A549 treated with dexamethasone at 1 μM for 4 hours (cell line): ENCODE measurements at places on chromosomes 4 and X. TPM values are rescaled to one million over a fixed set of nuclear protein-coding genes. Genes with fewer than 3 reads are reported as not detected.

Gene SLC10A4
- 4.0 to 7.2 TPM (median 6.7 TPM) in 5 replicates for total RNA-seq

Gene CRLF2
- total RNA-seq: 0.66 to 1.1 TPM (median 0.87 TPM) in 5 replicates

Gene MRPL1
- 22.1 to 25.6 TPM (median 22.8 TPM) in 5 replicates for total RNA-seq

Gene BEX5
- total RNA-seq: not detected in 5 replicates

Gene TNIP3
- total RNA-seq: 0.07 to 0.43 TPM (median 0.24 TPM) in 5 replicates

Gene SYTL5
- 0.16 to 0.28 TPM (median 0.26 TPM) in 5 replicates for total RNA-seq

Gene CDKL2
- total RNA-seq: 0.56 to 1.3 TPM (median 0.78 TPM) in 5 replicates

Gene GAGE12E
- total RNA-seq: not detected in 5 replicates

Gene SAP30
- total RNA-seq: 19.9 to 25.9 TPM (median 20.9 TPM) in 5 replicates

Gene FAM47A
- not detected in 5 replicates for total RNA-seq

Gene PNPLA4
- total RNA-seq: 10.8 to 14.5 TPM (median 12.9 TPM) in 5 replicates

Gene SPATA4
- total RNA-seq: 0.14 to 0.32 TPM (median 0.21 TPM) in 5 replicates

Gene PAGE2B
- total RNA-seq: not detected in 5 replicates

Gene TRIML1
- not detected in 5 replicates for total RNA-seq

Gene POLN
- total RNA-seq: 0.55 to 0.77 TPM (median 0.67 TPM) in 5 replicates

Gene BST1
- total RNA-seq: 14.6 to 22.0 TPM (median 15.8 TPM) in 5 replicates

Gene BEND2
- not detected in 5 replicates for total RNA-seq

Gene TTC29
- not detected in 5 replicates for total RNA-seq

Gene DRP2
- total RNA-seq: 0.15 to 0.19 TPM (median 0.19 TPM) in 5 replicates

Gene F8
- 3.9 to 4.6 TPM (median 4.5 TPM) in 5 replicates for total RNA-seq

Gene MAGEE1
- 3.4 to 4.8 TPM (median 4.1 TPM) in 5 replicates for total RNA-seq
